ENCODE measurements at places on chromosomes 7 and 10.

DNA sequence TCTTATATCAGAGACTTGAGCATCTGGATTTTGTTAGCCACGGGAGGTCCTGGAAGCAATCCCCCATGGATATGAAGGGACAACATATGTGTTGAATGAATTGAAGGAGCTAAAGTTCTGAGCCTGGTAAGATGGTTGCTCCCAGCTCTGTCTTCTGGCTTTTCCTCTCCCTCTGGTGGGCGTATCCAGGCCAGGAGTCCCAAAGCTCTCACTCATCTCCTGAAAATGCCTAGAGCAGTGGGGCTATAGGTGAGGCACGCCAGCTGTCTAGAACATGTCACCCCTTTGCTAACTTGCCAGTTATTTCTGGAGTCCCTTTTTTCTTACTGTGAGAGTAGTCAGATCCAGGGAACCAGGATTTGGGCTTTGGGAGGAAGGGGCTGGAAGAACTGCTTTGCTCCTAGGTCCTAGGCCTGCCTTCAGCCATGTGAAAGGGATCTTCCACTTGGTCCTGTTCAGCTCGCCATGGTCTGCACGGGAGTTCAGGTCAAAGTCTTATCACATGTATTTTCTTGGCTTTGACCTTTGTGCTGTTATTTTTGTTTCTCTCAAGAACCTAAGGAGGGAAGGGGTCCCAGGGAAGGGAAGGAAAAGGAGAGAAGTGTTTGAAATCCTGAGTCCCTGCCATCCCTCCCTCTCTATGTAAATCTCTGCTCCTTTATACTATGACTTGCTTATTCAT is 73.6 kb downstream of the MINPP1 start:
- DNase-seq, result no peak

- no peak for DNase-seq
Measured at GRCh38 chr10:620417-620816, 69.1 kb downstream of the DIP2C start.

DNA sequence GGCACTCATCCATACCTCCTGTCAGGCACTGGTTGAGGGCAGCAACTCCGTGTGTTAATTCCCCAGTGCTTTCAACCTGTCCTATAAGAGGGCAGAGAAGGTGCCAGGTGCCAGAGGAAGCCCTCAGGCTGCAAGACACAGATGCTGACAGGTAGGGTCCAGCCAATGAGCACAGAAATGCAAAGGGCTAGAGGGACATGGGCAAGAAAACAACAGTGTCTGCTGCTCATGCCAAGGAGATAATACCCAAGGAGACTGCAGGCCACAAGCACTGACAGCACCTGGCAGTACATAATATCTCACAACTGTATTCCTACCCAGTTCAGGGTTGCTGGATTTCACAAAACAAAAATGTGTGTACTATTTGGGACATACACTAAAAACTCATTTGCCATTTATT is 38.4 kb upstream of the TM9SF3 start:
- DNase-seq, result no peak

GRCh38 chr10:110076559-110077318 is 69.0 kb downstream of the ADD3 start:
- DNase-seq, result no peak

DNA sequence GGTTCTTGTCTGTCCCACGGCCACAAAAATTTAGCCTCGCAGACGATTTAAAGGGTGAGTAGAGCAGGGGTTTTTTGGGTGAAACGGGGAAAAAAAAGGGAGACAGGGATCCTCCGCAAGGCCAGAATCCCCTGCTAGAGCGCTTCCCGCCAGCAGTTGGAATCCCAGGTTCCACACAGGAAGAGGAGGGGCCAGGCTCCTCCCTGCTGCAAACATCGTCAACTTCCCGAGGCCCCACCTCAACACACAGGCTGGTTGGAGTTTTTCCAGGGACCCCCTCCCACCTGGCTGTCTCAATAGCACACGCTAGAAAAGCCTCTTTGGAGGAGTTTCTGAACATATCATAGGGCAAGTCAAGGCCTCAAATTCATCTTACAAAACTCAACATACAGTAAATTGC is 112.7 kb downstream of the MTERF1 start:
- no peak for DNase-seq

DNA sequence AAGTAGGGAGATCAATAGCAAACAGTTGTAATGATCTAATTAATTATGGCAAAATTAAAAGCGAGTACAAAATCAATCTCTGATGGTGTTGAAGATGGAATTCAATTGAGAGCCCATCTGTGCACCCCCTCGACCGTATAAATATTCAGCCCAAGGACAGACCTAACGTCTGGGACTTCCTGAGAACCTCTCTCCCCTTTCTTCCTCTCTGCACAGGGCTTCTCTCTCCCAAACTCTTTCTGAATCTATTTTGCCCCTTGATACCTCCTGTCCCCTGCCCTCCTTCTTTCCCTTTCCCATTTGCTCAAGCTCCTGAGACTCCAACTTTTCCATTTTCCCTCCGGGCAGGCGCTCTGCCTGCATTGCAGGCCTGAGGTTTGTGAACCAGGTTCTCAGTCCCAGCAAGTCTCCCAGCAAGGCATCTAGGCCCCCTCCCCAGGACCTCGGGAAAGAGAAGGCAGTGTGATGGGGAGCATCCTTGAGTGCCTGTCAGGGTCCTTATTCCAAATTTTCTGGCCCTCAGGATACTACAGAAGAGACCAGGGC is 8.5 kb upstream of the PAX2 start:
- DNase-seq, result no peak

- DNase-seq, result no peak
Measured at GRCh38 chr7:151075662-151075971, 5.0 kb downstream of the FASTK start.

- no peak for DNase-seq
Measured at GRCh38 chr7:54705436-54705835, 53.6 kb downstream of the SEC61G start.

DNA sequence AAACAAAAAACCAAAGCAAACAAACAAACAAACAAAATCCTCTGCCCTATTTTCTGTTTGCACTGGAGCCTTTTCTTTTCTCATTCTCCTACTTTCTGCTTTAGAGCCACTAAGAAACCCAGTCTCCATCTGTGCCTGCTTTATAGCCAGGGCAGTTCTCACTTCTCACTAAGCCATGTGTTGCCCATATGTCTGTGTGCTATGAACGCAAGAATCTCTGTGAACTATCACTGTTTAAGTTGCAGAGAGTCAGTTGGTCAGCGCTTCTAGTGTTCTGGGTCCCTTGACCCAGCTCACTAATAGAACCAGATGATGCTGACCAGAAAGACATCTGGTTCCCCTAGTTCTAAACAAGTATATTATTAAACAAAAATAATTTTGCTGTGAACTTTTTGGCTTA is 81.4 kb downstream of the FAM185A start:
- no peak for DNase-seq

GRCh38 chr10:47317251-47317650 is 5.0 kb upstream of the GDF2 start:
- no peak for DNase-seq

DNA sequence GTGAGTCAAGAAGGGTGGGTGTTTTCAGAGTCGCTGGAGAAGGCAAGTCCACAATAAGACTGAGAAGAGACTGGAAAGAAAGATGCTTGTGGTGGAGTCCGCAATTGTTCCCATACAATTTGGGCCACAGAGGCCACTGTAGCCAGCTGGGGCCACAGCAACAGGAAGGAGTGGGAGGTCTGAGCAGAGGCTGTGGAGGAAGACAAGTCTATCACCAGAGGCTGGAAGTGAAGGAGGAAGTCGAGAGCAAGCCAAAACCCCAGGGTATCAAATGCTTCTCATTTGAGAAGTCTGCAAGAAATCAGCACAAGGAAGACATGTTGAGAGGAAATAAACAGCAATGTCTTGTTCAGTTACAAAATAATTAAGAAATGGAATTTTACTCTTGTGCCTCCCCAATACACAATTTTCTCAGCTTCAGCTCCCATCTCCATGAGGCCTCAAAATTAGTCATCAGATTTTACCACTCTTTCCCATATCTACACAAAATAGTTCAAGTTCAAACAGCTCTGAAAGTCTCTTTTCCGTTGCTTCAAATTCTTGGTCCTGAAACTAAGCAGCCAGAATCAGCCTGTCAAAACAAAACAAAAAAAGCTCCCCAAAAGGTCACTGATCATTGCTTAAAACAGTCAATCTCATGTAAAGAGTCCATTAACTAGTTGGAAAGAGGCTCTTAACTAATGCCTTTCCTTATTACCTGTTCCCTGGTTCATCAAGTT is 31.6 kb downstream of the SLC16A12 start:
- no peak for DNase-seq

DNA sequence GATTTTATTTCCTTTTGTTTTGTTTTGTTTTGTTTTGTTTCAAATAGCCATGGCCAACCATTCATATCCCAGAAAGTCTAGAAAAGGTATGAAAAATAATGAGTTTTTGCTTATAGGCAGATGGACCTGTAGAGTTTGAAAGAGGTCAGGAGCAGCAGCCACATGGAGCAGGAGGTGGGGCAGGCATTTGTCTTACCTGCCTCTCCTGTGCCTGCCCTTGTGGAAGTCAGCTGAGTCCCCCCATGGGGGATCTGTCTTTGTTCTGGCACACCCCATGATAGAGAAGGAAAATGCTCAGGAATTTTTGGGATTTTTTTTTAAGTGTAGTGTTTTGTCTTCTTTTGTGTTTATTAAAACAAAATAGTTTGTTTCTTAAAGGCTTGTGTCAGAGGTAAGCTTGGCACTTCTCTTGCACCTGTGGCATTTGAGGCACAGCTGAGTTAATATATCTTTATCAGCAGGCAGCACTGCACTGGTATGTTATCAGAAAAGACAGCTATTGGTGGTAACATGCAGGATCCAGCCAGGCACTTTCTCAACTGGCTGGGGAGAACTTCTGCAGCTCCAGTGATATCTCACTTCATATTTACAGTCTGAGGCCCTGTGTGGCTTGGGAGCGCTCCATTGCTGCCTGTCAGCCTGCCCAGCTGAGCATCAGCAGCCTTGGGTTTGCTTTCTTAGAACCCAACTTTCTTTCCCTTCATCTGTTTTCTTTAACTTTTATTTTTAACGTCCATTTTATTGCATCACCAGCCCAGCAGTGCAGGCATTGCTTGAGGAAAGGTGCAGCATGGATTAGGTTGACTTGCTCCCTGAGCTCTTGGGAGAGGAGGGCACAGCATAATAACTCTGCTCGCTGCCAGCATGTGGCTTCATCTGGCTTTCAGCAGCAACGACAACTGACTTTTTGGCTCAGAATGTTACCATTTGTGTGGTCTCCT is 44.4 kb downstream of the LRRC4 start:
- DNase-seq, result no peak

GRCh38 chr7:73974948-73975926 is 52.7 kb upstream of the ELN start:
- DNase-seq, result no peak

DNA sequence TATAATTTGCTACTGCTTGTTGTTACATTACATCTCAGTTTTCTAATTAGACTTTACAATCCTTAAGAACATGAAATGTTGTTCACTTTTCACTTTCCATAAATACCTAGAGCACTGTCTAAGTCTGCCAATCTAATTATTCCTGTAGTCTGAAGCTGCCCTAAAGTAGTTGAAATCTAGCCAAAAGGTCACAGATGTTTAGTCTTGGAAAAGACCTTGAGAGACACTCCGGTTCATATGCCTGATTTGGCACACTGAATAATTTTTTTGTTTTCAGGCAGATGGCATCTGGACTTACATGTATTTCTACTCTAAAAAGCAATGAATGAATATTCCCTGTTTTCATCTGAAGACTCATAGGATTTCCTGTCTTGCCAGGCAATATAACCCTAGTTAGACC is 359.1 kb downstream of the ANKRD7 start:
- no peak for DNase-seq

DNA sequence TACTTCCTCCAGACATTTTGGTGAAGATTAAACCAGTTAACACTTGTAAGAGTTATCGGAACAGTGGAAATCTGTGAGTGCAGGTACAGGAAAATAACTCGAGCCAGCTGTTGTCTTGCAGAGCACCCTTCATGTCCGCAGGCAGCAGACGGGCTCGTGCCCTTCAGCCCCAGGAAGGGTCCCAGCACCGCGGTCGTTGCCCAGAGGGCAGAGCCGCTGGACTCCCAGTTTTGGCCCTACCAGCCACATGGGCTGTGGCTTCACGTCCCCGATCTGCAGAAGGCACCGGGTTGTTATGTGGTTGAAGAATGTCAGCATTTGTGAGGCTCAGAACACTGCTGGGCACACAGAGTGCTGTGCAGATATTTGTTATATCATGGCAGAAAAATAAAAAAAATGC is 7.2 kb upstream of the ADARB2 start:
- no peak for DNase-seq

- no peak for DNase-seq
Measured at GRCh38 chr10:16184096-16184597, 252.7 kb upstream of the PTER start.

GRCh38 chr10:17586821-17587234 is 30.3 kb downstream of the HACD1 start:
- no peak for DNase-seq

DNA sequence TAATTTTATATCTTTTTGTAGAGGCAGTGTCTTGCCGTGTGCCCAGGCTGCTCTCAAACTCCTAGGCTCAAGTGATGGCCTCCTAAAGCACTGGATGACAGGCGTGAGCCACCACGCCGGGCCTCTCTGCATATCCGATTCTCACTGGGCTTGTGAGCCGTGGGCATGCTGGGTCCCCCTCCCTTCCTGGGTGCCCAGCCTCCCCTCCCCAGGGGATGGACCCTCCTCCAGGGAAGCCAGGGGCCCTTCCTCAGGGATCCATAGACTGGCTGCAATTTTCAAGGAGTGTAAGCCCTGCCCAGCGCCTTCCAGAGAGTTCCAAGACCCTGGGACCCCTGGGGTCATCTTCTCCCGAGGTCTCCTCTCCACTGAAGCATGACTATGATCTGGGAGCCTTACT is 23.7 kb upstream of the ELFN1 start:
- no peak for DNase-seq

DNA sequence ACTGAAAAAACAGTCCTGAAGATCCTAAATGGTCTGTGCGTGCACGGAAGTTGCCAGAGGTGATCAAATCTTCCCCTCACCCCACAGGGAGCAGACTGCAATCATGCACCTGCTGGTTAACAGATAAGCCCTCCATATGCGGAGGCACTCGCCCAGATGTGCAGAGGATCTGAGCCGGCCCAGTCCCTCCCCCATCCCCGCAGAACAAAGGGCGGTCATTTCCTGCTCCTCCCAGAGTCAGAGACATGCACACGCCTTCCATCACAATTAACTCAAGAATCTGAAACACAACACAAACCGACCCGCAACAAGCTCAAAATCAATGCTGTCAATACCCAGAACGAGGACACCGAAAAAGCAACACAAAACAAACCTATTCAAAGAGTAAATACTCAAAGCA is 24.2 kb downstream of the CRTAC1 start:
- no peak for DNase-seq

- no peak for DNase-seq
Measured at GRCh38 chr10:50512743-50513416, 110.9 kb downstream of the SGMS1 start.

All from psoas muscle (tissue), 8 donors.